Activated CD8-positive, alpha-beta T cell treated with anti-CD3 and anti-CD28 coated beads, Interleukin-2, amount 10 ng/mL, durations not matched to agents 7 days and 5 days (primary cell): ENCODE measurements at places on chromosomes 3 and 15.

DNA sequence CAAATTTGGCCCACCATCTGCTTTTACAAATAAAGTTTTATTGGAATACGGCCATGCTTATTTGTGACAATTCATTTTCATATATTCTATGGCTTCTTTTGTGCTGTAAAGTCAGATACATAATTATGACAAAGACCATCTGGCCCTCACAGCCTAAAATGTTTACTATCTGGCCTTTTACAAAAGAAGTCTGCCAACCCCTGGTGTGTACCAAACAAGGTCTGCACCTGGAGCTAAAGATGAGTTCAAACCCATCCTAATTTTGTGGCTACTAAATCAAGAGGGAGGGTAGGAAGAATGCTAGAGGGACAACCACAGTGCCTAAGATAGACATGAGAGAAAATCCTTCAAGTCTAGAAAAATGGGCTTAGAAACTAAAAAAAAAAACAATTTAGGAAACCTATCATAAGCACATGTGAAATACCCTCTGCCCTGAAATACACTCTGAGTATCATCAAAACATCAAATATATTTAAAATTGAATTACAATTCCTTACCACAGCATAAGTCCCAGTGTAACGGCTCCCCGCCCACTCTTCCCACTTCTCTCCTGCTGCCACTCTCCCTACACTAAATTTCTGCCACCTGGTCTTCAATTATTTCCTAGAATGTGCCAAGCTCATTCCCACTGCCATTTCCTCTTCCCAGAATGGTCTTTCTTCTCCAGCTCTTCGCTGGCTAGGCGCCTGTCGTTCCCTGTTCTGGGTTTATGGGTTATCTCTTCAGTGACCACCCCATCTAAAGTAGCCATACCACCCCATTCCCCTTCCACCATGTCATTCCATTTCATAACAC, 950.7 kb upstream of the CFAP20DC start:
- DNase-seq = no peak

- DNase-seq = no peak
Observed at GRCh38 chr15:50830477-50831354, 65.2 kb upstream of the SPPL2A start.

DNA sequence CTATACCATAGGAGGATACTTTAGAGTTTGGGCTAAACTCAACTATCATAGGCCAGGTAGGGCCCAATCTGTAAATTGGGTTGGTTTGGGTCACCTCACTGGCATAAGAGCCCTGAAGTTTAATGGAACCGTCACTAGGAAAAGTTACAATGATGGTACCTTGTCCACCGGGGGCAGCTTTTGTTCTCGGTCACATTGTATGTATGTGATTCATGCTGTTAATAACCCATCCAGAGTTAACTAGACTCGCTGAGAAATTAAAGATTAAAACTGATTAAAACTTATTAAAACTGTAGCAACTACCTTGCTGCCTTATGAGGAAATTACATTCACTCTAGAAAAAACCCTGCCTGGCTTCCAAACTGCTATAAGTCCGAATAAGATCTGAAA, 145.0 kb upstream of the TMCO5A start:
- no peak for DNase-seq

GRCh38 chr3:55445551-55445950, 41.6 kb downstream of the WNT5A start:
- no peak for DNase-seq

DNA sequence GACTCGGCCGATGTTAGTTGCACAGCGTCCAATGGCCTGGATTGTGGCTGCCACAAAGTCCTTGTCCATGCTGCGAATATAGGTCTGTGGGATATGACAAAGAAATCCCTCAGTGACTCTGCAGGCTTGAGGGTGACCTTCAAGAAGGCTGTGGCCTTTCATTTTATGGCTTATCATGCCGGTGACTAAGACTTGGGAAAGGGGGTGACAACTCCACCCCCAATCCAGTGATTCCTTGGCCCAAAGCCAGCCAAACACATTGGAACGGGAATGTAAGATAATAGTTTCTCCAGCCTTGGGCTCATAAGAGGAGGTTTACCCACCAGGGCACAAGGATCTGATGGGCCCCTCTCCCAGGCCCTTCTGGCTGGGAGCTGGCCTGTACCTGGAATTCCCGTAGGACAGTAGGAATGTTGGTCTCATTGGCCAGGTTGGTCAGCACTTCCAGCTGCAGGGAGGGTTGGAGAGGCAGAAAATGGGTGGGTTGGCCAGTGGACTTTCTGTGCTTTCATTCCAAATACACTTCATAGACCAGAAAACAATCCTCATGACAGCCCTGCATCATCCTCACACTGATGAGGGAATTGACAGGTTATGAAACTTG, 30.7 kb upstream of the CPEB1 start:
- no peak for DNase-seq
